Adipose tissue (tissue), 3 donors: ENCODE measurements at places on chromosomes 7 and 10. TPM values are rescaled to one million over a fixed set of nuclear protein-coding genes. Genes with fewer than 3 reads are reported as not detected.

Gene AGR3
- polyA plus RNA-seq, result 3.9 TPM

Gene SPDYE5
- not detected for polyA plus RNA-seq

Gene ELFN1
- 0.67 TPM for polyA plus RNA-seq

Gene SEC61G
- 248 TPM for polyA plus RNA-seq

Gene STEAP1B
- 1.2 TPM for polyA plus RNA-seq
